H9 (cell line): ENCODE measurements at places on chromosomes 1 and 21.
A peak's percentile ranks its signal among the peaks of the same experiment; 100 is the strongest.

GRCh38 chr1:25245809-25246599, 1.2 kb downstream of the RSRP1 start:
- DNase-seq: no peak

GRCh38 chr1:238964631-238965030, 421.7 kb upstream of the CHRM3 start:
- DNase-seq: no peak

- DNase-seq: no peak
Observed at GRCh38 chr1:192550922-192551534, 24.5 kb upstream of the RGS1 start.

GRCh38 chr1:165871311-165872067, 44.1 kb downstream of the UCK2 start:
- DNase-seq: peak; percentile 72

- no peak for DNase-seq
Observed at GRCh38 chr1:48715921-48716320, 60.8 kb downstream of the BEND5 start.

DNA sequence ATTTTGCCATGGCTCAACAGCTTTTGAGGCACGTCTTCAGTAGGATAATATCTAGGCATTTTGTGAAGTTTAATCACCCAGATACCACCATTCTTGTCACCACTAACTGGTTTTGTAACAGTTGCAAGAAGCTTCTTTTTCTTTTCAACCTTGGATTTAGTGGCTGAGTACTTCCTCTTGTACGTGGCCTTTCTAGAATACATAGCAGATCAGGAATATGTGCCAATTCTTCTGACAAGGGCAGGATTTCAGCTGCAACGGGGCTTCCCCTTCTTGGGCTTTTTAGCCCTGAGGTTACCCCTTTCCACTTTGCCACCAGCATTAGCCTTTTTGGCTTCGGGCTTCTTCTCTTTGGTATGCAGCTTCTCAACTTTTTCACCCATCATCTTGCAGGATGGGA, 79.3 kb upstream of the WARS2 start:
- no peak for DNase-seq

GRCh38 chr1:150829751-150830150, 21.7 kb upstream of the CTSK start:
- no peak for DNase-seq

DNA sequence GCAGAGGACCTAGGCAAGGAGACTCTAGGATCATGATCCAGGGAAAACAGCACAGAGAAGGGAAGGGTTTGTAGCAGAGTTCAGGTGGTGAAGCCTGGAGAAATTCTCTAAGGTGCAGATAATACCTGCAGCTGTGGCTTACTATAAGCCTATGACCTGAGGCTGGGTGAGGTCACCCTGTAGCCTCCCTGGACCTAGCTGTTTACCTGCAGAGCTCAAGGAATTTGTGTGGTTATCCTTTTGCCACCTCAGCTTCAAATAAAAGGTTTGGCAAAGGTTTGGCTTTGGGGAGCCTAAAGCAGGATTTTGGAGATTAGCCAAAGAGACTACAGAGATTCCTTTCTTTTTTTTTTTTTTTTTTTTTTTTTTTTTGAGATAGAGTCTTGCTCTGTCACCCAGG, 79.5 kb upstream of the ZNF648 start:
- no peak for DNase-seq

DNA sequence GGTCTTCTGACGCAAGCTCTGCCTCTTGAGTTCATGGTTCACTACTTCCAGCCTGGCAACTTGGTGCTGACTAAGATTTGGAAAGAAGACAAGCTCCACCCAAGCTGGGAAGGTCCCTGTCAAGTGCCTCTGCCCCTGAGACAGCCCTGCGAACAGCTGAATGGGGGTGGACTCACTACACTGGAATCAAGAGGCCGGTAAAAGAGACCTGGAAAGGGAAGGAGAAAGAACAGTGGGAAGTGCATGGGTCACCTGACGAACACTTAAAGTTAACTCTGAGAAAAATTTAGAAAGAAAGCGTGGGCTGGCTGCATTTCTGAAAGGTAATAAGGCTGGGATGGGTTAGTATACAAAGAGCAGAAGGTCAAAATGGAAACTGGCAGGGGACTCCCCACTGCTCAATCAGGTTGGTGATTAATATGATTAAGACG, 26.1 kb upstream of the ZNF496 start:
- DNase-seq: no peak

- peak; percentile 34 for DNase-seq
Observed at GRCh38 chr1:243746751-243747150, 103.3 kb downstream of the AKT3 start.

GRCh38 chr1:87560601-87561360, 232.1 kb downstream of the LMO4 start:
- DNase-seq: no peak
